ENCODE measurements at places on chromosomes 12 and 14.

GRCh38 chr14:54168489-54168888 is 211.9 kb upstream of the BMP4 start:
- DNase-seq, result no peak

GRCh38 chr12:64352181-64352580 is 38.4 kb downstream of the C12orf56 start:
- DNase-seq, result no peak

DNA sequence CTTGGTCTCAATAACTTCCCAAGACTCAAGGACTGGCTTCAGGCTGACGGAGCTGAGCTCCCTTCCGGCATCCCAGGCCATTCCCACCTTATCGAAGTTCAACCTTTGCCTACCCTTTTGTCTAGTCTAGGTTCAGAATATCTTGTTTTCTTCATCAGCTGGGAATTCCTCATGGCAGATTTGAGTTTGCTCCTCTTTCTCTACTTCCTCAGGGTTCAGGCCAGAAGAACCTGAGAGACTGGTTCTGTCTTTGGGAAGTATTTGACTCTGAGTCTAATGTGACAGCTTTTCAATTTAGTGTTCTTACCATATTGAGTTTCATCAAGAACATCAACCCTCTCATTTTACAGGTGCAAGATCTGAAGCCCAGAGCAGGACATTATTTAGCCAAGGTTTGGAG is 2.1 kb downstream of the BIN2 start:
- DNase-seq, result no peak

- DNase-seq, result no peak
Measured at GRCh38 chr12:41140117-41140516, 48.0 kb upstream of the PDZRN4 start.

DNA sequence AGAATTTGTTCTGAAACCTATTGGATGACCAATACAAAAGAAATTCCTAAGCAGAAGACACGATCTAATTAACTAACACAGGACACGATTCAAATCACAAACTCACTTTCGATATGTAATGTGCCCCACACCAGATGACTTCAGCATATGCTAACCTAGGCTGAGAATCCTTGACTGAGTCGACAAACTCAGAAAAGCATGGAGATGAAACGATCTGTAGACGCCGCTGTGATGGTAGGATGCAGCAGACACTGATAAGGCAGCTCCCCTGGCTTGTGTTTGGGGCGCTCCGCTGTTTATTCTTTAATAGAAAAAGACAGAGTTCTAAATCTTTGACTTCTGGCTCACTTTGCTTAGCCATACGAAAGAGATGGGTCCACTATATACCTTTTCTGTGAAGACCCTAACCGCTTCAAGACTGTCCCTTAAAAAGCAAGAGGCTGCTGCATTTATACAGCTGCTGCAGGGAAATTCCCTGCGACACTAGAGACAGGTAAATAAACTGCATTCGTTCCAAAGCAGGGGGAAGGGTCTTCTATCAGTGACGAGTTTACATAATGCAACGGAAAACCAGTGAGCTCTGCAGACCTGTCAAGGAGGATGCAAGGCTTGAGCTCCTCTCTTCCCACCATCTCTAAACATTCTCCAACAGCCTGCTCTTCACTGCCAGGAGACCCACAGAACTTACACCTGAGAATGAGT is 929 bp downstream of the CHD8 start:
- DNase-seq, result no peak

- DNase-seq, result no peak
Measured at GRCh38 chr12:13299457-13299856, 102.9 kb downstream of the EMP1 start.

GRCh38 chr12:108116699-108117098 is 12.4 kb upstream of the WSCD2 start:
- no peak for DNase-seq

GRCh38 chr12:104799458-104799857 is 158.6 kb downstream of the SLC41A2 start:
- no peak for DNase-seq

GRCh38 chr12:47551426-47551851 is 154.4 kb downstream of the RPAP3 start:
- DNase-seq, result no peak

DNA sequence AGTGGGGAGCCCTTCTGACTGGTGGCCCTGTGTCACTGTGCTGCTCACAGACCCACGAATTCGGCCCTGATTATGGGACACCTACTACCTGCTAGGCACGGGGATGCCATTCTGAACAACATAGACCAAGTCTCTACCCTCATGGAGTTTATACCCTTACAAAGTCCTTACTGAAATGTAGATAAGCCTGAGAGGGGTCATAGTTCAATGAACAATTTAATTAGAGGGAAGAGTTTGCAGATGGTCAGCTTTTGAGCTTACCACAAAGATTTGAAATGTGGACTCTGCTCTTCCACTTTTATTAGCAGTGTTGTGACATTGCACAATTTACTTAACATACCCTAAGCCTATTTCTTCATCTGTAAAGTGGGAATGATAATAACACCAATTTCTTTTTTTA is 161.1 kb downstream of the MYRFL start:
- DNase-seq, result no peak

DNA sequence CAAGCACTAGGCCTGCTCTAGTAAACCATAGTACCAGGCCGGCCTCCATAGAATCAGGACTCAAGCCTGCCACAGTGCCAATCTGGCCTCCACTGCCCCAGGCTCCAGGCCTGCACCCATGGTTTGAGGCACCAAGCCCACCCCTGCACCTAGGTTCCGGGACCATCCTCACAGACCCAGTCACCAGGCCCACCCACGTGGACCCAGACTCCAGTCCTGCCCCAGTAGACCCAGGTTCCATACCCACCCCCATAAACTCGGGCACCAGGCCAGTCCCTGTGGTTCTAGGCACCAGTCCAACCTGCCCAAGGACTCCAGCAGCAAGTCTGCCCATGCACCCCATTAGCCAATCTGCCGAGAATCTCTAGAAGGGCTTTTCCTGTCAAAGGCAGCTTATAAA is 501.8 kb upstream of the TMPO start:
- DNase-seq, result no peak

- DNase-seq, result no peak
Measured at GRCh38 chr14:99316281-99317163, 44.5 kb upstream of the BCL11B start.

- DNase-seq, result no peak
Measured at GRCh38 chr12:125340791-125341190, 275.6 kb downstream of the AACS start.

DNA sequence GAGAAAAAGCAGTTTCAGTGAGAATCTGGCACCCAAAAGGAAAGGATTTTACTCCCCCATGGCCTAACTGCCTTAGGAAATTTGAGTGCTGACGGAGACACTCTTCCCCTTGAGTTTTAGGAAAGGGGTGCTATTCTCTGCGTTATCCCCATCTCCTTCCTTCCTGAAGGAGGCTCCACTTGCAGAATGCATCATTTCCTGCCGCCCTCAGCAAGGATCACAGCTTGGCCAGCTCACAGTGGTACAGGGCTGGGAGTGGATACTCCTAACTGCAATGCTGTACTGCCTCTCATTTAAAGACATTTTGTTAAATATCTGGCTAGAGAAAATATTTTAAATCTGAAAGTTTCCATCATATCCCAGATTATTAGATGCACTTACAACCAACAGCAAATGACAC is 33.0 kb downstream of the RDH12 start:
- no peak for DNase-seq

DNA sequence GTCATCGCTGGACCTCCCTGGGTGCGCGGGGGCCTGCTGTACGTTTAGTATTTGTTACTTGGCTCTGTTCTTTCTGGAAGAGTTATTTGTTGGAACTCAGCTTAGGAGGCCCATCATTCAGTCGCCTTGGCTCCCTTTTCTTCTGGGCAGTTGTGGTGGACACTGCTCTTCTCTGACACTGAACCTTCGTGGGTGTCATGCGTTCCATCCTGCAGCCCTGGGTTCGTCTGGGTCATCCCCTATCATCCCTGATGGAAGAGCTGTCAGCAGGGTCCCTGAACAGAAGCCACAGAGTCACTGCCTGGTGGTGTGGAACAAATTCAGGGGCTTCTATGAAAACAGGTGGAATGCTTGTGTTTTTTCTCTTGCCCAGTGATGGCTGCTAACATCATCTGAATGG is 52.9 kb upstream of the SCN8A start:
- no peak for DNase-seq

GRCh38 chr12:42871816-42872215 is 282.3 kb upstream of the PRICKLE1 start:
- DNase-seq, result no peak
